ENCODE measurements at places on chromosomes 2 and 18. TPM values are rescaled to one million over a fixed set of nuclear protein-coding genes. Genes with fewer than 3 reads are reported as not detected.

DNA sequence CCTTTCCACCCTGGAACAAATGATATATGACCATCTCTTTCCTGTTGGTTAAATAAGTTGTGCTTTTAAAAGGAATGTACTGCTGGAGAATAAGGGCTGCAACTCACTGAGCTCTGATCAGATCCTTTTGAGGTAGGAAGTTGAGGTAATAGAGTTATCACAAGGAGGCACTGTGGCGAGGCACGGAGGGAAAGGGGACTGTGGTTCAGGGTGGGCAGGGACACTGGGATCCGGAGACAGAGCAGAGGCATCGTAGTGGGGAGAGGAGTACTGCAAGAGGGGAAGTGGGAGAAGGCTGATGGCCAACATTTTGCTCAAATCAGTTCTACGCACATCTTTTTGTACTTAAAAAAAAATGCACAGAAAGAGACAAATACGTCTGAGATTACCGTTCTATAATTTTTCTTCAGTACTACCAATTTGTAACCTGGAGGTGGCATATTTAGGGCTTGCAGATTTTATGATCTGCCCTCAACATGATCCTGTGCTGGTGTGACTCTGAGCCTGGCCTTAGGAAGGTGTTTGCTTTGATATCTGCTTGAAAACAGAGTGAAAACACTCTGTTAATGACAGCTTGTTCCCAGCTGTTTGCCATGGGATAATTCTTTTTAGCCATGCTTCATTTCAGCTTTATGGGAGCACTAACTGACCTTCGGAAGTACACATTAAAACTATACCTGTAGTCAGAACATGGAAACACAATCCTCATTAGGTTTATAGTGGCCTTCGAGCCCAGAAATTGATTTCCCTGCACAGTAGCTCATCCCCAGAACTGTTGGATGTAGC, 168.1 kb downstream of the KCNE4 start:
- H3K4me3 ChIP-seq = no peak overlapping the region
- H3K27me3 ChIP-seq = peaks cover 2% of the 10 kb centered on the region
- no peak for DNase-seq
- no peak overlapping the region for H3K27ac ChIP-seq
- no peaks in the 10 kb centered on the region for H3K4me1 ChIP-seq

- H3K27me3 ChIP-seq = no peaks in the 10 kb centered on the region
- H3K4me1 ChIP-seq = peaks cover 7% of the 10 kb centered on the region
- H3K27ac ChIP-seq = no peak overlapping the region
- no peak for DNase-seq
Measured at GRCh38 chr18:24378598-24378997, 19.0 kb downstream of the OSBPL1A start.

GRCh38 chr2:127609031-127609751, 36.8 kb upstream of the GPR17 start:
- H3K27me3 ChIP-seq = no peaks in the 10 kb centered on the region
- DNase-seq = no peak
- no peak overlapping the region for H3K27ac ChIP-seq
- H3K4me1 ChIP-seq = peaks cover 3% of the 10 kb centered on the region

- no peaks in the 10 kb centered on the region for H3K27me3 ChIP-seq
- DNase-seq = no peak
- H3K36me3 ChIP-seq = peaks cover 9% of the 10 kb centered on the region
- H3K4me1 ChIP-seq = peaks cover 76% of the 10 kb centered on the region
Measured at GRCh38 chr2:197191177-197191939, 119.2 kb downstream of the ANKRD44 start.

DNA sequence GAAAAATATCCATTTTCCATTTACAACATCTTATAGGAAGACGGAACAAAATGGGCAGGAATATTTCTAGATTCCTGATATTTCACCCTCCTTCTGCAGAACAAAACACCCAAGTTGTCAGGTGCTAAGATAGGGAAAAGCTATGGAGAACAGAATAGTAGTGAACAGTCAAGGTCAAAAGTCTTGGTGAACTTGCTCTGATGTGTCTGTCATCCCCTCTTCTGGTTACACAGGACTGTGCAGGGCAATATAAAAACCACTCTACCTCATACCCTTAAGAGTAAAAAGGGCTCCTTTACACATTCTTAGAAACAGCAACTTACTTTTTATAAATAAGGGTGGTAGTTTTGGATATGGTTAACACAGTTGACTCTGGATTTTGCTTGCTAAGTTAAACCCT, 4.4 kb downstream of the MYL1 start:
- no peaks in the 10 kb centered on the region for H3K36me3 ChIP-seq
- H3K4me1 ChIP-seq = no peaks in the 10 kb centered on the region
- no peak overlapping the region for H3K4me3 ChIP-seq
- H3K27me3 ChIP-seq = no peaks in the 10 kb centered on the region
- H3K27ac ChIP-seq = no peak overlapping the region

DNA sequence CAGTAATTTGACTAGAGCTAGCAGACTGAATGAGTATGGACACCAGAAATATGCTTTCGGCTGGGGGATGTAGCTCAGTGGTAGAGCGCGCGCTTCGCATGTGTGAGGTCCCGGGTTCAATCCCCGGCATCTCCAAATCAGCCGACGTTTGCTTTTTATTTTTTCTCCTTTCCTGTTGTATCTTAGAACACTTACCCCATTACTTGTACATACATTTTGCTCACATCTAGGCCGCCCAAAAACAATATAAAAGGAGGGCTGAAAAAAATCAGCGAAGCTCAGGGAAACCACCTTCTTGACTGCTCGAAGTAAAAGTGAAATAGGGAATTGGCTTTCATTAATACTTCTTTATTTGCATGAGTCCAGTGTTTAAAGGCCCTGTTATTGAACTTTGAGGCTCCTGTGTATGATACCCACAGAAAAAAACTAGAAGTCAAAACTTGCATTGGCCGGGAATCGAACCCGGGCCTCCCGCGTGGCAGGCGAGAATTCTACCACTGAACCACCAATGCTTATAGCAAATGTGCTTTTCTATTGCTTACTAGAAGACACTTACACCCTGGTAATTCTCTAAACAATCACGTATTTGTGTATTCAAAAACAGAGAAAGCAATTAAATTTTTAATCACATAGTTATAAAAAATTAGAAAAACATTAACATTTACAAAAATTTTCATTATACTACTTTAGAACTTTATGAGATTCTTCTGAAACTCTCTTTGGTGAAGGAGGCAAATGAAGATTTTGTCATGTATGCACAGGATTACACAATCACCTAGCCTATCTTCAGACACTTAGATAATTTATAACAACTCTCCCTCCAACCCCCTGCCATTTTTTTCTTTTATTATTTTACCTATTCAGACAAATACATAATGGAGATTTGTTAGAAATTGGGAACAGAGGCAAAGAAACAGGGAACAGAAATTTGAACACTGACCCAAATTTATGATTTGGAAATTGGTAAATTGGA, 35.2 kb upstream of the GPD2 start:
- peak overlapping the region; percentile 80 for H3K4me3 ChIP-seq
- H3K36me3 ChIP-seq = peaks cover 5% of the 10 kb centered on the region
- H3K27me3 ChIP-seq = peaks cover 2% of the 10 kb centered on the region
- peak; percentile 85 for DNase-seq
- peaks cover 22% of the 10 kb centered on the region for H3K4me1 ChIP-seq

GRCh38 chr2:209411296-209411695, 12.6 kb upstream of the MAP2 start:
- H3K27ac ChIP-seq = no peak overlapping the region
- H3K4me1 ChIP-seq = no peaks in the 10 kb centered on the region
- H3K4me3 ChIP-seq = no peak overlapping the region
- DNase-seq = no peak

GRCh38 chr2:72954376-72955227, 37.3 kb downstream of the EMX1 start:
- no peaks in the 10 kb centered on the region for H3K36me3 ChIP-seq
- H3K27me3 ChIP-seq = no peaks in the 10 kb centered on the region
- peak overlapping the region; percentile 78 for H3K27ac ChIP-seq
- no peak for DNase-seq
- H3K4me1 ChIP-seq = peaks cover 10% of the 10 kb centered on the region
- H3K4me3 ChIP-seq = peak overlapping the region; percentile 70

- no peak for DNase-seq
- H3K27ac ChIP-seq = no peak overlapping the region
- H3K4me3 ChIP-seq = no peak overlapping the region
- peaks cover 10% of the 10 kb centered on the region for H3K4me1 ChIP-seq
- peaks cover 11% of the 10 kb centered on the region for H3K27me3 ChIP-seq
Measured at GRCh38 chr2:237961637-237962036, 5.2 kb upstream of the UBE2F start.

DNA sequence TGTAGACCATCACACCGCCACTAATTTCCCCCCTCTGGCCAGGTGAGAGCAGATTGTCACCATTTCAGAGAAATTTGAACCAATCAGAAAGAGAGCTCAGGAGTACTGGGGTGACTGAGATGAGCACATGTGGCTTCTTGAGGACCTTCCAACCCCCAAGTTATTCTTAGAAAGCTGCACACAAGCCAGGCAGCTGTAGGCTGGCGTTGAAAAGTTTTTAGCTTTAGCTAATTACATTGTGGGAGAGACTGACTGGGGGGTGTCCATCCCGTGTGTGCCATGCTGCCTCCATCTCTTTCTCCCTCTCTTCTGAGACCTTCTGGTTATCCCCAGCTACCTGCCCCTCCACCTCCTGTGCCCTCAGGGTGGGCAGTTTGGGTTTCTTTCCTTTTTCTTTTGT, 154.0 kb downstream of the AGAP1 start:
- H3K4me3 ChIP-seq = no peak overlapping the region
- no peaks in the 10 kb centered on the region for H3K27me3 ChIP-seq
- no peaks in the 10 kb centered on the region for H3K36me3 ChIP-seq
- no peak overlapping the region for H3K27ac ChIP-seq

- H3K4me3 ChIP-seq = no peak overlapping the region
- no peaks in the 10 kb centered on the region for H3K36me3 ChIP-seq
- peaks cover 21% of the 10 kb centered on the region for H3K4me1 ChIP-seq
- H3K27ac ChIP-seq = no peak overlapping the region
- no peaks in the 10 kb centered on the region for H3K27me3 ChIP-seq
Measured at GRCh38 chr2:136247204-136247950, 129.4 kb upstream of the CXCR4 start.

DNA sequence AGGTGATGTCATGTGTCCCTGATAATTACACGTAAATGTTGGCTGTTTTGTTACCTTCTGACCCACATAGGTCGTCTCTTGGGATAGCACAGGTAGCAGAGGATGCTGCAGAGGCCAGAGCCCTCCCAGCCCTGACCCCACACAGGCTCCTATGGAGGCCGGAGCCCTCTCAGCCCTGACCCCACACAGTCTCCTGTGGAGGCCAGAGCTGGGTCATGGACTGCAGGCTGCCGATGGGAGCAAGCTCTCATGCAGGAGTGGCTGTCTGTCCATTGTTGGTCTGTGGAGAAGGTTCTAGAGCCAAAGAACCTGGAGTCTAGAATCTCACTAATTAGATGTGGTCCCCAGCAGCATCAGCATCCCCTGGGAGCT, 155.5 kb downstream of the LDLRAD4 start:
- H3K4me1 ChIP-seq = peaks cover 90% of the 10 kb centered on the region
- no peak for DNase-seq
- H3K4me3 ChIP-seq = no peak overlapping the region
- H3K36me3 ChIP-seq = no peaks in the 10 kb centered on the region
- H3K27ac ChIP-seq = no peak overlapping the region
- H3K27me3 ChIP-seq = no peaks in the 10 kb centered on the region

GRCh38 chr2:101327863-101328394, 19.4 kb upstream of the RNF149 start:
- H3K4me1 ChIP-seq = peaks cover 11% of the 10 kb centered on the region
- H3K36me3 ChIP-seq = no peaks in the 10 kb centered on the region
- H3K27ac ChIP-seq = no peak overlapping the region

- H3K36me3 ChIP-seq = no peaks in the 10 kb centered on the region
- no peak for DNase-seq
- H3K4me1 ChIP-seq = no peaks in the 10 kb centered on the region
- peaks cover 1% of the 10 kb centered on the region for H3K27me3 ChIP-seq
Measured at GRCh38 chr2:88100489-88100858, 27.4 kb downstream of the FABP1 start.

GRCh38 chr2:106147665-106148064, 46.4 kb downstream of the UXS1 start:
- no peaks in the 10 kb centered on the region for H3K27me3 ChIP-seq
- H3K27ac ChIP-seq = peak overlapping the region; percentile 87
- DNase-seq = peak; percentile 37

GRCh38 chr2:101805152-101806088, 107.9 kb downstream of the MAP4K4 start:
- H3K36me3 ChIP-seq = peaks cover 10% of the 10 kb centered on the region
- H3K4me3 ChIP-seq = no peak overlapping the region
- H3K27ac ChIP-seq = peak overlapping the region; percentile 84

DNA sequence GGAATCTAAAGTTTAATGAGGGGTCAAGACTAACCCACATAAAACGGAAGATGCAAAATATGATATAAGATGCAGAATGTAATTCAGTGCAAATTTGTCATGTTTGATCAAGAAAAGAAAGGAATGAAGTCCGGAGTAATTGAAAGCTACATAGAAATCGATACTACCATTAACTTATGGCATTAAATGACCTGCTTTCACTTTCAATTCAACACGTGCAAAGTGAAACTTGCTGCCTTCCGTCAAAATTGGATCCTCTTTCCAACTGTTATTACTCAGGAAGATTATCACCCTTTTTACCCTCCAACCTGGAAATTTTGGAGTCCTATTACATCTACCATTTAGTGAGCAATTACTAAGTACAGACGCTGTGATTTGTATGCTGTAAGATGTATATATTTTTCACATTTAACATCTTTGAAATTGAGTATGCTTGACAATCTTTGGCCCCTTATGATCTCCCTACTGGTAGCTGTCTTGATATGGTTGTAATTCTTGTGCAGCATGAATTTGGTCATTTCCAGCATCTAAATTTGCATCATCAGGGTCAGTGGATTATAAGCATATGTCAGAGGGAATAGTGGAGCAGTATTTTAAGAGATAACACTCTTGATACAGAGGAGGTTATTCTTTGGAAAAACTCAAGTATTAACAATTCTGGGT, 18.6 kb downstream of the UNC80 start:
- DNase-seq = no peak
- peak overlapping the region; percentile 18 for H3K4me3 ChIP-seq
- H3K36me3 ChIP-seq = no peaks in the 10 kb centered on the region
- peaks cover 6% of the 10 kb centered on the region for H3K4me1 ChIP-seq
- no peaks in the 10 kb centered on the region for H3K27me3 ChIP-seq

DNA sequence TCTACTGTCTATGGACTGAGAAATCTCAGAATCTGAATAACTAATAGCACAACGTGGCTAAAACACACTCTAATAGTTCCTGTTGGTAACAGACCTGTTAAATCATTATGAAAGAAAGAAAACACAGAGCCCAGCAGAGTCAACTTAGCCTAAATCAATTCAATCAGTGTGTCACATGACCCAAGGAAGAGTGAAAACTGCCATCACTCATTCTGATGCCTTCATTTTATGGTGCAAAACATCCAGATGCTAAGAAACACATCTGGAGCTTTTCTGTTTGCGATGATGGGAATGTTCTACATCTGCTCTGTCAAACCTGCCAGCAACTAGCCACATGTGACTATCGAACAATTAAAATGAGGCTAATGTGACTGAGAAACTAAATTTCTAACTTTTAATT, 295.7 kb upstream of the TRIB2 start:
- H3K27me3 ChIP-seq = no peaks in the 10 kb centered on the region
- peaks cover 12% of the 10 kb centered on the region for H3K4me1 ChIP-seq
- no peak overlapping the region for H3K4me3 ChIP-seq
- H3K36me3 ChIP-seq = no peaks in the 10 kb centered on the region
- no peak overlapping the region for H3K27ac ChIP-seq
- DNase-seq = no peak

GRCh38 chr2:144419218-144419617, 100.7 kb downstream of the ZEB2 start:
- peaks cover 20% of the 10 kb centered on the region for H3K4me1 ChIP-seq
- H3K36me3 ChIP-seq = peaks cover 22% of the 10 kb centered on the region
- H3K4me3 ChIP-seq = no peak overlapping the region
- no peak overlapping the region for H3K27ac ChIP-seq
- DNase-seq = no peak

Gene CNGA3
- total RNA-seq = not detected

Gene UGT1A10
- not detected for total RNA-seq

Gene CYRIA
- total RNA-seq = 0.70 TPM

Gene EGR4
- 0.29 TPM for total RNA-seq

Gene CRYGC
- not detected for total RNA-seq

Gene RPS27A
- 1,492 TPM for total RNA-seq
